ENCODE measurements at places on chromosomes 4 and X. TPM values are rescaled to one million over a fixed set of nuclear protein-coding genes. Genes with fewer than 3 reads are reported as not detected.

DNA sequence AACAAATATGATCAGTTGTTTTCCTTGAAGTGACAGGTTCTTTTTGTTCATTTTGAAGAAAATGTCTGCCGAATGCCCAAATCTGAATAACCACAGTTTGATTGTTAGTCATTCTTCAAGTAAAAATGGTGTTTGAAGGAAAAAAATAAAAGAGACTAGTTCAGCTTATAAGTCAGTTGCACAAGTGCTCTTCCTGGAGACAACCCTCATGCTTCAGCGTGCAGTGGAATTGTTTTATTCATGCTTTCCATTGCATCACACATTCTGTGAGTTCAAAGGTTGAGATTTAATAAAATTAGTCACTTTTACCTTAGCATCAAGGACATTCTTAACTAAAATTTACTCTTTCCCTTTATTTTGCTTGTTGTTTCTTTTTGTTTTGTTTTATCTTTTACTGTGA lies 404.9 kb downstream of the ZNF674 start:
- no peak for DNase-seq
- H3K27ac ChIP-seq, result no peak overlapping the region
- no peaks in the 10 kb centered on the region for H3K27me3 ChIP-seq
- H3K4me3 ChIP-seq, result no peak overlapping the region
- no peaks in the 10 kb centered on the region for H3K4me1 ChIP-seq

DNA sequence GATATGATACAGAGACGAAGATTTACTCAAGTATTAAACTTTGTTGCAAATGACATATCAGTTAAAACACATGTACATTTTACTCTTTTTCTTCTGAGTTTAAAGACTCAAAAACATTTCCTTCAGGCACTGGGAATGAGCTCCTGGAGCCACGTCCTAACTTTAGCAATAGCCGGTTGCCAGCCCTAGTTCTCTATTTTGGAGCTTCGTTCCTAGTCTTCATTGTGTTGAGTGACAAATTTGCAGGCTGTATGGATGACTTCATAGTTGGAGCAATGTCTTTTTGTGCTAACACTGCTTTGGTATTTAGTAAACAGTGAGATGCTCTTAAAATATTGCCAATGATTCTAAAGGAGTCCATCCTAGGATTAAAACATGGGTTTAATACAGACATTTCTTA lies 190.9 kb downstream of the FAT4 start:
- H3K4me1 ChIP-seq, result no peaks in the 10 kb centered on the region
- H3K27me3 ChIP-seq, result peaks cover 37% of the 10 kb centered on the region
- no peaks in the 10 kb centered on the region for H3K36me3 ChIP-seq
- DNase-seq, result no peak
- H3K4me3 ChIP-seq, result no peak overlapping the region

The FAM149A gene
- 9.9 TPM for total RNA-seq

GRCh38 chr4:184955636-184956035 lies 62.7 kb upstream of the HELT start:
- DNase-seq, result peak; percentile 51
- peaks cover 10% of the 10 kb centered on the region for H3K27me3 ChIP-seq
- no peaks in the 10 kb centered on the region for H3K36me3 ChIP-seq
- peaks cover 23% of the 10 kb centered on the region for H3K4me1 ChIP-seq
- no peak overlapping the region for H3K27ac ChIP-seq

The SPIN2A gene
- 1.1 TPM for total RNA-seq

The TCEAL6 gene
- not detected for total RNA-seq

- H3K4me3 ChIP-seq, result no peak overlapping the region
- no peak for DNase-seq
- no peaks in the 10 kb centered on the region for H3K4me1 ChIP-seq
- no peaks in the 10 kb centered on the region for H3K27me3 ChIP-seq
- H3K27ac ChIP-seq, result no peak overlapping the region
- H3K36me3 ChIP-seq, result no peaks in the 10 kb centered on the region
Observed at GRCh38 chrX:123311486-123311885, 127.4 kb downstream of the GRIA3 start.

The SSX3 gene
- not detected for total RNA-seq

The ASMT gene
- total RNA-seq, result not detected

The CXCL6 gene
- total RNA-seq, result 0.64 TPM

The CASK gene
- 123 TPM for total RNA-seq

The SPATA4 gene
- total RNA-seq, result 0.33 TPM

The PAGE2 gene
- total RNA-seq, result not detected

The NOCT gene
- 13.6 TPM for total RNA-seq

DNA sequence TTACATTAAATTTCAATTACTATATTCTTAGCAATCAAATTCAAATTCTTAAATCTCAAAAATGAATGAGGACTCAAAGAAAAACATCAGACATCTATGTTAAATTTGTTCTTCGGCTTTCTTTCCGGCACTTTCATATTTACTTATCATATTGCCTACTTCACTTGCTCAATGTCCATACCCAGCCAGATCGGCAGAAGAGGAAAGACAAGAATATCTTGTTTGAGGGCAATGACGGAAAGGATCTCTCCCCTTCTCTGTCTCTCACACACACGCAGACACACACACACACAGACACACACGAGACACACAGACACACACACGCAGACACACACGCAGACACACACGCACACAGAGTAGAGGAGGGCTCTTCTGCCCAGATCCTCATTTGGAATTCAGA lies 13.2 kb upstream of the IRF2 start:
- peak overlapping the region; percentile 16 for H3K4me3 ChIP-seq
- peaks cover 3% of the 10 kb centered on the region for H3K36me3 ChIP-seq
- no peaks in the 10 kb centered on the region for H3K4me1 ChIP-seq

The SRPX2 gene
- 7.7 TPM for total RNA-seq

- no peak for DNase-seq
- peak overlapping the region; percentile 20 for H3K4me3 ChIP-seq
- no peaks in the 10 kb centered on the region for H3K36me3 ChIP-seq
Observed at GRCh38 chr4:20629186-20630106, 70.8 kb upstream of the PACRGL start.

The CNGA2 gene
- total RNA-seq, result not detected

The SLAIN2 gene
- total RNA-seq, result 55.8 TPM

GRCh38 chr4:158168606-158169005 lies 4.2 kb downstream of the GASK1B start:
- no peak overlapping the region for H3K27ac ChIP-seq
- no peak for DNase-seq
- peaks cover 7% of the 10 kb centered on the region for H3K36me3 ChIP-seq
- no peaks in the 10 kb centered on the region for H3K27me3 ChIP-seq

DNA sequence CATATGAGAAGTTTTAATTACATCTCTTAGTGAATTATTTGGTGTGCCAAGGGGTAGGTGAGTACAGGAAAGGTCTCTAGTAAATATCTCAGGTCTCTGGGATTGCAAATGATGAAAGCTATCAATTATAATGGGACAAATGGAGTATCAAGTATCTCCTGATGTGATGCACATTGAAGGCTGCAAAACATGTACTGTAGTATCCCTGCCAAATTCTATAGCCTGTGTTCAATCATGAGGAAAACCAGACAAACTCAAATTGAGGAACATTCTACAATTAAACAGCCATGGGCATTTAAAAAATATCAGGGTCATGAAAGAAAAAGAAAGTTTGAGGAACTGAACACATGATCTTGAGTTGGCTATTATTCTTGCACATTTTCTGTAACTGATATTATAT lies 665.4 kb upstream of the PABPC4L start:
- no peak overlapping the region for H3K4me3 ChIP-seq
- H3K4me1 ChIP-seq, result no peaks in the 10 kb centered on the region
- H3K36me3 ChIP-seq, result no peaks in the 10 kb centered on the region
- no peaks in the 10 kb centered on the region for H3K27me3 ChIP-seq
- H3K27ac ChIP-seq, result no peak overlapping the region

DNA sequence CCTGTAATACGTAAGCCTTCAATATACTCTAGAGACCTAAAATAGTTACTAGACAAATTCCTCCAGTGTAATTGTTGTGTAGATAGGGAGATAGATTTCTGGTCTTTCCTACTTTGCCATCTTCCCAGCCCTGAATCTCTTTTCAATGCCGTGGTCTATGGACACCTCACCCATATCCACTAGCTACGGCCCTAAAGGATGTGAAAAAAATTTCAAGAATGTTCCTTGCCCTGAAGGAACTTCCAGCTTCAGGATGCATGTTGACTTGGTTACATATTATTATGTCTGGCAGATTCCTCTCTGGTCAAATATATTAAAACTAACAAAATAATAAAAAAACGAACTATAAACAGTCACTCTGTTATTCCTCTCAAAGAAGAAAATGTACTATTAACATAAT lies 52.4 kb upstream of the TSPAN5 start:
- H3K27me3 ChIP-seq, result no peaks in the 10 kb centered on the region
- H3K36me3 ChIP-seq, result no peaks in the 10 kb centered on the region
- no peak overlapping the region for H3K4me3 ChIP-seq
- no peak overlapping the region for H3K27ac ChIP-seq
- no peaks in the 10 kb centered on the region for H3K4me1 ChIP-seq

GRCh38 chr4:147085781-147086180 lies 140.1 kb upstream of the TTC29 start:
- H3K27me3 ChIP-seq, result peaks cover 3% of the 10 kb centered on the region
- H3K36me3 ChIP-seq, result no peaks in the 10 kb centered on the region
- no peak overlapping the region for H3K4me3 ChIP-seq
- no peak overlapping the region for H3K27ac ChIP-seq
- no peak for DNase-seq
- peaks cover 25% of the 10 kb centered on the region for H3K4me1 ChIP-seq

DNA sequence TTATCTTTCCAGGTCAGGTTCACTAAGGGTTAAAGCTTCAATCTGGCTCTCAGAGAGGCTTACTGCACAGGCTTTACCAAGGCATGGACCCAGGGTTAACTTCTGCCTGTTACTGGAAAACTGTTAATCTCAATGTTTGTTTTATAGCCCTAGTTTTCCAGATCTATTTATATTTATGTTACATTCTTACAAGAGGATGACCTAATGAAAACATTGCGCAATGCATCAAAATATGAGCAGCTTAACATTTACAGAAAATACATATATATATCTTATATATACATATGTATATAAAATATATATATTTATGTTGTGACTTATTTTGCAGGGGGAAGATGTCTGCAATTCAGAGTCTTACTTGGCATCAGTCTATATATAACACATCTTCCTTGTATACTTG lies 112.3 kb downstream of the PCDH19 start:
- H3K27ac ChIP-seq, result no peak overlapping the region
- H3K27me3 ChIP-seq, result no peaks in the 10 kb centered on the region

The FAM200B gene
- total RNA-seq, result 43.6 TPM

Data from type B pancreatic cell (in vitro differentiated cells).